ENCODE measurements at places on chromosomes 11 and 22. TPM values are rescaled to one million over a fixed set of nuclear protein-coding genes. Genes with fewer than 3 reads are reported as not detected.
A peak's percentile ranks its signal among the peaks of the same experiment; 100 is the strongest.

MYOD1 gene
- total RNA-seq, result not detected

GGT1 gene
- total RNA-seq, result 17.5 TPM

BTBD18 gene
- total RNA-seq, result not detected

FOXR1 gene
- not detected for total RNA-seq

OR52H1 gene
- 1.6 TPM for total RNA-seq

OR5P2 gene
- 1.7 TPM for total RNA-seq

- no peak overlapping the region for H3K4me3 ChIP-seq
- no peaks in the 10 kb centered on the region for H3K36me3 ChIP-seq
- H3K27ac ChIP-seq, result no peak overlapping the region
- DNase-seq, result no peak
These were observed 5.5 kb upstream of the TECTA start for GRCh38 chr11:121095561-121095960.

DNA sequence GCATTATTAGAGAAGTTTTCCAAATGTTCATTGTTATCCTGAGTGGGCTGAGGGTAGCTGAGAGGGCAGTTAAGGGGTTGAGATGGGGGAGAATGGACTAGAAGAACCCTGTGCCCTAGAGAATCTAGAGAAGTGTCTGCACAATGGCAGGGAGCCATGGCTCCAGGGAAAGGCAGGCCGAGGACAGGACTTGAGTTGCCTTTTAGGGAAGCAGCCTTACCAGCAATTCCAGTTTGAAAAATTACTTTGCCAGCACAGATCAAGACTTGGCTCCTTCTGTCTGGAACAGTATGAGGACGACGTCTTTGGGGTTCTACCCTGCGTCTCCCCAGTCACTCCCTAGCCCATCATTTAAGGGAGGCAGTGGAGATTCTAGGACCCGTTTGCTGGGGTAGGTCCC, 25.7 kb upstream of the MICAL3 start:
- H3K4me1 ChIP-seq, result peaks cover 7% of the 10 kb centered on the region
- no peak overlapping the region for H3K4me3 ChIP-seq
- no peaks in the 10 kb centered on the region for H3K27me3 ChIP-seq
- no peaks in the 10 kb centered on the region for H3K36me3 ChIP-seq

DNA sequence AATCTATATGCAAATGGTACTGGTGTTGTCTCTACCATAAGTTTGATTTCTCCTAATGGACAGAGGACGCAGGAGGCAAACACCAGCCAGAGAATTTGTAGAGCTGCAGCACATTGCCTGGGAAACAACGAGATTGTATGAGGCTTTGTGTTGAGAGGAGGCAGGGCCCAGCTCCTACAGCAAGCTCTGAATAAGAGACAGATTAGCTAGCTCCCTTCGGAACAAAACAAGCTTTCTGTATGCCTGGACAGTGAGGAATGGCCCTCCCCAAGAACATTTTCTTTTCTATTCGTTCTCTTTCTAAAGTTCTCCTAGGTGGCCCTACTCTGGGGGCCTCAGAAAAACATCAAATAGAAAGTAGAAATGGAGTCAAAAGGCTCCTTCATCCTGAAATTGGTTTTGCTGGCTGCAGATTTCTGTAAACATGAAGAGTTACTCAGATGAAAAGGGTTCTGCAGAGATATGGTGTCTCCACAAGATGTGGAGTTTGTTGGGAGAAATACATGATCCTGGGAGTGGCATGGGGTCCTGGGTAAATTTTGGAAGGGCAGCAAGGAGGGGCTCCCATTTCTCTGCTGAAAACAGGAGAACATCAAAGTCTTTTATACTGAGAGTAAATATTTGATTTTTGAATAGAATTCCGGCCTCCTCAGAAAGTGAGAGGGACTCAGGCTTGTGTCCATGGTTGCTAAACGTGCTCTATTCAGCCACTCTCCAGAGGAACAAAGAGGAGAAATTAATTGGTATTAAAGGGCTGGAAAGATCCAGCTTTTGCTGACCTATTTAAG, 6.8 kb upstream of the HEPACAM start:
- no peak overlapping the region for H3K27ac ChIP-seq
- H3K4me1 ChIP-seq, result peaks cover 8% of the 10 kb centered on the region
- H3K36me3 ChIP-seq, result no peaks in the 10 kb centered on the region
- H3K4me3 ChIP-seq, result no peak overlapping the region

GRCh38 chr11:115910379-115910778, 406.2 kb upstream of the CADM1 start:
- H3K36me3 ChIP-seq, result no peaks in the 10 kb centered on the region
- peaks cover 4% of the 10 kb centered on the region for H3K4me1 ChIP-seq
- no peak for DNase-seq
- no peak overlapping the region for H3K27ac ChIP-seq
- H3K4me3 ChIP-seq, result no peak overlapping the region

- DNase-seq, result no peak
- H3K27me3 ChIP-seq, result peaks cover 10% of the 10 kb centered on the region
- no peak overlapping the region for H3K27ac ChIP-seq
- no peaks in the 10 kb centered on the region for H3K36me3 ChIP-seq
- peaks cover 20% of the 10 kb centered on the region for H3K4me1 ChIP-seq
These were observed 56.1 kb upstream of the NECTIN1 start for GRCh38 chr11:119785131-119785530.

DNA sequence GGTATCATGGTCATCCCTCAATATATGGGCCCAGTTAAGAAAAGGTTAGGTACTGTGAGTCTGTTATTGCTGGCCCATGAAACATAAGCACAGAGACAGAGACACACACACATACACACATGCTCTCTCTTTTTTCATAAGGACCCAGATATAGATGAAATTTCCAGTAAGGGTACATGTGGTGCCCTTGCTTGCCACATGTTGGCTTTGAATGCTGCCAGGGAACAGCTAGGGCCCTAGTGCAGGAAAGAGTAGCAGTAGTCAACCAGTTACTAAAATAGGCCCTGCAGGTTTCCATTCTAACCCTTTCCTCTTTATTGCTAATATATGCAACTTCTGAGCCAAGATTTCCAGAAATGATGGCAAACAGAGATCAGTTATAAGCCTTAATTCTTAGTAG, 9.1 kb downstream of the SNX19 start:
- H3K4me1 ChIP-seq, result no peaks in the 10 kb centered on the region
- no peak overlapping the region for H3K27ac ChIP-seq
- DNase-seq, result no peak

- no peak for DNase-seq
- H3K27ac ChIP-seq, result no peak overlapping the region
- peaks cover 3% of the 10 kb centered on the region for H3K27me3 ChIP-seq
- no peak overlapping the region for H3K4me3 ChIP-seq
- no peaks in the 10 kb centered on the region for H3K4me1 ChIP-seq
These were observed 64.5 kb upstream of the LARGE1 start for GRCh38 chr22:33984656-33985285.

DNA sequence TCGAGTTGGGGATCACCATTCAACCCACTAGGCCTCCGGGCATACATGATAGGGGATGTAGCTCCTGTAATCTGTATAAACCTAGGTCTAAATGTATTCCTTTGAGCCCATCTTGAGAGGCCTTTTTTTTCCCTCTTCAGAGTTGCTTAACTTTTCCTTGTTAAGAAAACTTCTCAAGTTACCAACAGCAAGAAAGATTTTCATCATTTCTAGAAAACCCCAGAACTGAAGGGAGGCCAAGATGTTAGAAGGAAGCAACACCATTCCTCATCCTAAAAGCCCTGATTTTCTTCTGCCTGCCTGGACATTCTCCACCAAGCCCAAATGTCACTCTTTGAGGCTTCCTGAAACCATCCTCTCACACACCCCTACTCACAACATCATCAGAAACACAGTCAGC, 79.4 kb downstream of the TMPRSS5 start:
- DNase-seq, result no peak
- no peak overlapping the region for H3K4me3 ChIP-seq
- no peaks in the 10 kb centered on the region for H3K36me3 ChIP-seq
- H3K27me3 ChIP-seq, result peaks cover 22% of the 10 kb centered on the region

DNA sequence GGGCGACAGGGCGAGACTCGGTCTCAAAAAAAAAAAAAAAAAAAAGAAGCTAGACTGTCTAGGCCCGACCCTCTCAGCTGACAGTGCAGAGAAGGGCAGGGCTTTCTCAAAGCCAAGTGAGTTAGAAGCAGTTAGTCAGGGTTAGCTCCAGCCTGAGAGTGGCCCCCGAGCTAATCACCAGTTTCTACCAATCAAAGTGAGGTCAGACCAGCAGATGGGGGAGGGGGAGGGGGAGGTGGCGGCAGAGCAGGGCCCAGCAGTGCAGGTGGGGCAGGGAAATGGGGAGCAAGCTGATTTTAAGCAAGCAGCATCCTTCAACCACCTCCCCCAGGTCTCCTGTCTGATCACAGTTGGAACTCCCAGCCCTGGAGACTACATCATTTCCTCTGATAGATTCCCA, 55.3 kb upstream of the PRR5 start:
- H3K27ac ChIP-seq, result no peak overlapping the region
- H3K27me3 ChIP-seq, result peaks cover 11% of the 10 kb centered on the region
- H3K4me3 ChIP-seq, result no peak overlapping the region

DNA sequence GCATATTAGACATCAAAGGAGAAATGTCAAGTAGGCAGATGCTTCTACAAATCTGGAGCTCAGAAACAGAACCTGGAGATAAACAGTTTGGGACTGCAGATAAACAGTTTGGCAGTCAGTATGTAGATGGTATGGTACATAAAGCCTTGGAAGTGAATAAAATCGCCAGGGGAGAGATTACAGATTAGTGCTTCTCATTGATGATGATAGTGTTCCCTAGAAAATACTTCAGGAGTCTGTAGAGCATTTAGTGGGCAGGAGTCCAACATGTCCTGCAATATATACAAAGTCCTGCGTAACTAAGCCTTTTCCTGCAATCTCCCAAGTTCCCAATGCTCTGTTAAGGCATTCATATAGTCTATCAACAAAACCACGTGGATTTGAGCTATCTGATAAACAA, 35.2 kb downstream of the NARS2 start:
- no peak for DNase-seq
- H3K36me3 ChIP-seq, result peaks cover 22% of the 10 kb centered on the region

DNA sequence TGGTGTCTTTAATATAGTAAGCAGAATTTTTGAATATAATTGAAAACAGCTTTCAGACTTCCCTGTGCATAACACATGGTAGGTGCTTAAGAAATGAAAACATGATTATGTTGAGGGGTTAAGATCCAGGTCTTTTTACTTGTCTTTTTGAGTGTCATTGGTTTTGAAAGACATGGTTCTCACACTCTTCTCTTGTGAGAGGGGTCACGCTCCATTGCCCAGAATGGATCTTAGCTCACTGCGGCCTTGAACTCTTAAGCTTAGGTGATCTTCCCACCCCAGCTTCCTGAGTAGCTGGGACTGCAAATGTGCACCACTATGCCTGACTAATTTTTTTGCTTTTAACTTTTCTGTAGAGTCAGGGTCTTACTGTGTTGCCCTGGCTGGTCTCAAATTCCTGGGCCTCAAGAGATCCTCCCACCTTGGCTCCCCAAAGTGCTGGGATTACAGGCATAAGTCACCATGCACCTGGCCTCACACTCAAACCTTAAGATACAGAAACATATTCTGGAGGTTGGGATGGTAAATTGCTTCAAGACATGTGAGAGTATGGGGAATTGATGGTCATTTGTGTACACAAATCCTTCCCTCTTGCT, 1.4 kb downstream of the SPCS2 start:
- DNase-seq, result no peak
- peaks cover 29% of the 10 kb centered on the region for H3K4me1 ChIP-seq
- peaks cover 16% of the 10 kb centered on the region for H3K36me3 ChIP-seq
- H3K27ac ChIP-seq, result peak overlapping the region; percentile 98
- H3K4me3 ChIP-seq, result peak overlapping the region; percentile 99

DNA sequence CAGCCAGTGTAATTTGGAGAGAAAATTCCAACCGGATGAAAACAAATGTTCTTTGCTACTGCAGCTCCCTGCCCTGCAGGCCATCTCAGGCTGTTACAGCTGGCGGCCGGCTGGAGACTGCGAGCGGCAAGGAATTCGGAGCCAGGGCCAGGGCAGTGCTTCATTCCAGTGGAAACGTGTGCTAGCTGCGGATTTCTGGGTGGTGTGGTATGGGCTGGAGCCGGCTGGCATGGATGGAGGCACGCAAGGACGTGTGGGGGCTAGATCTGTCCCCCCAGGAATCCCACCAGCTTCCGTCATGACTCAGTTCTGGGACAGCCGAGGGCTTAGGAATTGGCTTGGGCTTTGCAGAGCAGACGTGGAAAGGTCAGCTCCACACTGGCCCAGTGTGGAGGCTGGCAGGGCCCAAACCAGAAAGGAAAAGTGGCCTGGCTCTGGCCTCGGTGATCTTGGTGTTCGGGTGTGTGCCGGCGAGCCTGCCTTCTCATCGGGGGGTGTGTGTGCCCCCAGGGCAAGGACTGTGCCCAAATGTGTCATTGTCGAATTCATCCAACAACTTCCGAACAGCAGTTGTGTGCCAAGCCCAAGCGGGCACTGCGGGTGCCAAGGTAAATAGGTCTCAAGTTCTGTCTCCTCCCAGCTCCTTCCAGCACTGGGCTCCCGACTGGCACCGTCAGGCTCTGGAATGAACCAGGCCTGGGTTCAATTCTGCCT, 48.1 kb upstream of the SHISAL1 start:
- DNase-seq, result no peak
- no peaks in the 10 kb centered on the region for H3K36me3 ChIP-seq
- H3K27ac ChIP-seq, result no peak overlapping the region
- H3K27me3 ChIP-seq, result peaks cover 6% of the 10 kb centered on the region
- H3K4me1 ChIP-seq, result peaks cover 15% of the 10 kb centered on the region
- H3K4me3 ChIP-seq, result no peak overlapping the region

DNA sequence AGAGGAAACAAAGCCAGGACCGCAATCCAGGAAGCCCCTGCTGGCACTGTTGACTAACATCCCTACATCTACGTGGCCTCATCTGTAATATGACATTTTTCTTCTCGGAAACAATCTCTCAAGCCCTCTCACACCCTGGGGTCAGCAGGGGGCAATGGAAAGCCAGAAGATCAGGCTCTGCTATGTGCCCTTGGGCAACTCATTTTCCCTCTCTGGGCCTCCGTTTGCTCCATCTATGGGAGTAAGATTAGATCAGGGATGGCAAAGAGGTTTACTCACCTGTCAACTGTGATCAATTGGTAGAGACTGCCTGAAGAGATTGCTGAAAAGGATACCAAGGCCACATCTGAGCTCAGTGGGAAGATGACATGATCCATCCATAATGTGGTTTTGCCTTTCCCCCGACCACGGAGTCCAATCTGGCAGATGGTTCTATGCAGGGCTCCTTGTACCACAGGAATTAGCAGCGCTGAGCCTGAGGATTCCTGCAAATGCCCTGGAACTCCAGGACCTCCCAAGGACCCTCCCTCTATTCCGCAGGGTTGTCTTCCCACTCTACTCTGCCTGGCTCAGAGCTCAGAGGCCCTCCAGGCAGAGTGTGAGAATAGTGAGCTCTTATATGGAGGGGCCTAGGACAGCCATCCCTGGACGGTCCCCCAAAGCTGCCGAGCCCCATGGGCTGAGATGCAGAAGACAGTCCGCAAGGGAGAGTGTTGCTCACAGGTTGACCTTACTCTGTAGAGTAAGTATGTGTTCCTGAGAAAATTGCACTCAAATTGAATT, 66.1 kb downstream of the CHST1 start:
- no peak overlapping the region for H3K27ac ChIP-seq
- no peak for DNase-seq
- no peaks in the 10 kb centered on the region for H3K36me3 ChIP-seq
- peaks cover 33% of the 10 kb centered on the region for H3K27me3 ChIP-seq
- H3K4me1 ChIP-seq, result no peaks in the 10 kb centered on the region

GRCh38 chr11:61418136-61418535, 11.6 kb downstream of the CPSF7 start:
- no peak overlapping the region for H3K4me3 ChIP-seq
- H3K4me1 ChIP-seq, result peaks cover 3% of the 10 kb centered on the region
- no peak for DNase-seq
- H3K27ac ChIP-seq, result no peak overlapping the region

GRCh38 chr11:108019870-108020540, 11.3 kb downstream of the CUL5 start:
- no peaks in the 10 kb centered on the region for H3K36me3 ChIP-seq
- no peak overlapping the region for H3K4me3 ChIP-seq
- no peak overlapping the region for H3K27ac ChIP-seq
- peaks cover 12% of the 10 kb centered on the region for H3K4me1 ChIP-seq

All from mesothelial cell of epicardium (in vitro differentiated cells).